ENCODE measurements at places on chromosomes 3 and 15.

DNA sequence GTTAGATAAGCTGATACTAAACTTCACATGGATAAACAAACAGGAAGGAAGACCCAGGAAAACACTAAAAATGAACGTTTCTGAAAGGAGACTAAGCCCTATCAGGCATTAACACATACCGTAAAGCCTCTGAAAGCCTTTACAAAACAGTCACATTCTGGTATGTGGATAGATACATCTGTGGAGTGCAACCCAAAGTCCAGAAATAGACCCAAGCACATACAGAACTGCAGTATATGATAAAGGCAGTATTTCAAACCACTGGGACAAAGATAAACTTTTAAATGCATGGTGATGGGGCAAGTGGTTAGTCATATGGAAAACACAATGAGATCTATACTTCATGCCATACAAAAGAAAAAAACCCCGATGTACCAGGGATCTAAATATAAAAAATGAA, 26.0 kb downstream of the DCBLD2 start:
- DNase-seq = no peak

DNA sequence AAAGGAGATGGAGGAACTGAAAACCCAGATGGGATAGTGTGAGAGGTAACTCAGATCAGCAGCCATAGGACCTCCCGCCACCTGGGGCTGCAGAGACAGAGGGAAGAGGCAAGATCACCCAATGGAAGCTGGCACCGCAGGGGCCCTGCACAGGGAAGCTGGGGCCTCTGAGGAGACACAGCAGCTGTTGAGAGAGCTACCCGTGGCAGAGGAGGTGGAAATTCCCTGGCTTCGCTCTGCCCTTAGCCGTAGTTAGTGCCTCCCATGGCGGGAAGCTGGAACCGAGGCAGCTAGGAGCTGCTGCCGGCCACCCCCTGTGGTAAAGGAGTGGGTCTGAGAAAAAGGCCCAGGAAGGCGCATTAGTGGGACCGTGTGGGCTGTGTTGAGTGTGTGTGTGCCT, 18.0 kb upstream of the PLXNA1 start:
- no peak for DNase-seq

DNA sequence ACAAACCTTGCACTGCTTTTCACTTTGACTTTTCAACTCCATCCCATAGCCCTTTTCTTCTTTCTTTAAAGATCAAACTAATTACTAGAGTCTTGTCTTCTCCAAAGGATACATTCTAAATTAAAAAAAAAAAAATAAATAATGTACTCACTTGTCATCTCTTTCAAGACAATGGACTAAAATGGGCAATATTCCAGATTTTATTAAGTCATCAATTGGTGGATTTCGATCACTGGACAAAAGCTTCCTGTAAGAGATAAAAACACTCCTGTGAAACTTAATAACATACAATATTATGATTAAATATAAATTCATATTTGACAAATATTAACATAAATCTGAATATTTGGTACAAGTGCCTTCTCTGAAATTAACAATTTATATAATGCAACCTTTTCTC, 34.1 kb downstream of the KPNA4 start:
- no peak for DNase-seq

GRCh38 chr3:10164546-10165393, at the start of gene IRAK2:
Gene IRAK2, plus strand, starts transcription at chr3:10164919. Its CDS starts 36 bp downstream, at chr3:10164955.
- DNase-seq = no peak

- DNase-seq = no peak
Measured at GRCh38 chr15:33813891-33814290, 154.4 kb upstream of the CHRM5 start.

DNA sequence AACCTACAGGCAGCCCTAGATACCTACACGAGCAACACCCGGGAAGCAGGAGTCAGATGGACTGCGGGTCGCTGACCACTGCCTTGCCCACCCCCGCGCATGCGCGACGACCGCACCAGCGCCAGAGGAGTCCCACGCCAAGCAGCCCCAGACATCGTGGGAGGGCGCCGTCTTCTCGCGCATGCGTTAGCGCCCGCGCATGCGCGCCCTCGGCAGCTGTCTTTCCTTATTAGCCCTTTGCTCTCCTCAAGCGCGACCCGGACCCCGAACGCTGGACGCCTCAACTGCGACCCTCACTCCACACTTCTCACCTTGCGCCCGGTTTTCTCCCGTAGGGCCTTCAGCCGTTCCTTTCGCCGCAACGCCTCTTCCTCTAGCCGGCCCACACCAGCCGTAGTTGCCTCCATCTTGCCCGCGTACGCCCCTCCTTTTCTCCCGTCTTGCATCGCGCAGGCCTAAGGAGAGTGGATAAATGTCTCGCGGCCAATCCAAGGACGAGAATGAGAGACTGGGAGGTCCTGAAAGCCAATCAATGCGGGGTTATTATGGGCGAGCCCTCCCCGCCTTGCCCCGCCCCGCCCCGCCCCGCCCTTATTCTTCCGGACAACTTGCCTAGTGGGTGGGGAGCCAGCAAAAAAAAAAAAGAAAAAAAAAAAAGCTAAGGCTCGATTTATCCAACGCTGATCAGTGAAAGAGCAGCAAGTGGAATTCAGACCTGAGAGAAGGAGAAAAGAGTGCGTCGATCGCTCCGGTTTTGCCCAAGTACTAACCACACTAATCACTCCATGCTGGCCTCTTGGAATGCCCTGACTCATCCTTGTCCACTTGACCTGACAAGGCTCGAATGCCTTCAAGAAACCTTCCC, at the start of gene CCDC12:
Gene CCDC12 (minus strand): TSS at position 420 of the 865 bp plus-strand sequence. CDS start 13 bp downstream, at position 407.
- peak; percentile 97 for DNase-seq

GRCh38 chr3:183278479-183279088, 25.5 kb downstream of the B3GNT5 start:
- no peak for DNase-seq

DNA sequence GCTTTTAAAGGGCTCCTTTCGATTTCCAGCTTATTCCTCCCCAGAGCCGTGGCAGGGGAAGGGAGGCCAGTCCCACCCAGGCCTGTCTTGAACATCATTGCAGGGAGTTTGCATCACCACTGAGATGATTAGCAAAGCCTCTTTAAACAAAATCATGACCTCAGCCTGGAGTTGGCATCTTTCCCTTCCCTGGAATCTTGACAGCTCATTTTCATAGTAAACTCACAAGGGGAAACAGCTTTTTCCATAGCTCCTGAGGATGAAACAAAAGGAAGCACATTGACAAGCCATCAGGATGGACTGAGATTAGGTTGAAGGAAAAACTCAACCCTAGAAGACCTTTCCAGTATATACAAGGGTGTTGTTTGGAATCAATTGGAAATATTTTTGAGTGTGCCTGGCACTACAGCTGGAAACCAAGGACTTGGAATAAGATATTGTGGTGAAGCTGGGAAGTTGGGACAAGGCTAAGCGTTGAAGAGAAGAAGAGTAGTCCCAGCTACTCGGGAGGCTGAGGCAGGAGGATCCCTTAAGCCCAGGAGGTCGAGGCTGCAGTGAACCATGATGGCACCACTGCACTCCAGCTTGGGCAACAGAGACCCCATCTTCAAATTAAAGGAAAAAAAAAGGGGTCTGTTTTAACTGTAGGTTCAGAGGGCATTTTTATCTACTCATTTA, 3.1 kb upstream of the LARP6 start:
- peak; percentile 95 for DNase-seq

- no peak for DNase-seq
Measured at GRCh38 chr3:140252812-140253656, 318.0 kb downstream of the CLSTN2 start.

GRCh38 chr3:53525765-53526703, 31.6 kb downstream of the CACNA1D start:
- no peak for DNase-seq

DNA sequence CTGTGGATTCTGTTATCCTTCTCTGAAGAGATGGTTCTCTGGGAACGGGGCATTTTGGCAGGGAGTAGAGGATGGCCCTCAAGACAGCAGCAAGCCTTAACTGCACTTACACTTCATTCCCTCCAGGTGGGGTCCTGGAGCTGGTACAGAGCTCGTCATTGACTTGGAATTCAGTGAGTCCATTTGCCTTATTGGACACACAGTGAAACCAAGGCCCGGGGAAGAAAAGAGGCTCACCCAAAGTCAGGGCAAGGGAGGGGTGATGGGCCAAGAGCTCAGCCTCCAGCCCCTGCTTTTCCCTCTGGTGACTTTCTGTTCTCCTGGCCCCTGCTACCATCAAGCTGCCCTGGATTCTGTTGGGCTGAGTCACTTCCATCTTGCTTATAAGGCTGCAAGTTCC, 125.6 kb downstream of the ETFA start:
- no peak for DNase-seq

DNA sequence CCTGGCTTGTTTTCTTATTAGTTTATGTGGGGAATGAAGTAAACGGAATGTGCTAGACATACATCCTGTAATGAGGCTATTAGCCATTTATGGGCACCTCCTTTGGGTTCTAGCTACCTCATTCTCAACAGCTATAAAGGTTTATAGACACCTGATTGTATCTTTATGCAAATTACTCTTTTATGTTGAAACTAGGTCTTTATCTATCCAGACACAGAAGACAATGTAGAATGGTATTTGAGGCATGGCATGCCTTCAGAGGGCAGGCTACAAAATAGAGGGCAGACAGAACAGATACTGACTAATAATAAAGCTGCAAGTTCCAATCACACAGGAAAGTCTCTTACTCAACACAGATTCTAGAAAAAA, 27.1 kb downstream of the TBC1D2B start:
- no peak for DNase-seq

- peak; percentile 15 for DNase-seq
Measured at GRCh38 chr3:94336046-94336753, 273.3 kb downstream of the NSUN3 start.

- DNase-seq = no peak
Measured at GRCh38 chr3:26015752-26016151, 225.9 kb downstream of the OXSM start.

DNA sequence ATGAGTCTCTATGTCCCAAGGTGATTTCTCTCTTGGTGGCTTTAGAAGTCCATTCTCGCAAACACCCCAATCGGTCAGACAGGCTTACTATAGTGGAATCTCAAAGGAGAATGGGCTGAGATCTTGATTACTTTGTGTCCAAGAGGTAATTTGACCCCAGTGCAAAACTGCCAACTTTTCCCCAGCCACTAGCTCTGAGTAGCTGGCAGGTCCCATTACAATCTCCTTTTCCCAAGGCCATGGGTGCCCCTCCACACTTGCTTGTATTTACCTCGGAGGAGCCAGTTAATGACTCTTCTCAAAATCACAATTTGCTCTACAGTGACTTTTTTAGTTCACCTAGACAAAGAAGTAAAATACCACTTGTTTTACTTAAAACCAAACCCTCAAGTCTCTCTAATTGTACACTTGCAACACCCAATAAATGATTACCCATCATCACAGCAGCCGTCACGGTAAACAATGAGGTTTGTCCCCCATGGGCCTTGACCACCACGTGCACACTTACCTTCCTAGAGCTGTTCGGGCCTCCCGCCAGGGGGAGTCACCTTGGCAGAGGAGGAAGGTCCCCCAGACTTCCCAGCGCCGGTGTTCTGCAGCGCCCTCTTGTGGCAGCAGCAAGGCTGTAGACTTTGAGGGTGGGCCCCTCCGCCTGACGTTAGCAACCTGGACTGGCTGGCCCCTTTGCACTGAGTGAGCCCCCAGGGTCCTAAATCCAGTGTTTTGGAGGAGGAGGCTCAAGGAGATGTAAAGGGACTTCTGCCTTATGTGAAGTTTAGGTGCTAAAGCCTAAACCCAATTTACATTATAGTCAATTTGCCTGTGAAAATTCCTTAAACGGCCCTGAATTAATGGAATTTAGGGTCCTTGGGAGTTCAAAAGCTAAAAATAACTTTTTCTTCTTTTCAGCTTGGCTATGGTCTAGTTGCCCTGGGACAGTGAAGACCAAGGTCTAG, 18.7 kb upstream of the HDAC11 start:
- DNase-seq = no peak

GRCh38 chr15:76585576-76585897, 249.0 kb downstream of the ISL2 start:
- DNase-seq = no peak

- no peak for DNase-seq
Measured at GRCh38 chr3:138948371-138949001, 1.5 kb downstream of the FOXL2NB start.

DNA sequence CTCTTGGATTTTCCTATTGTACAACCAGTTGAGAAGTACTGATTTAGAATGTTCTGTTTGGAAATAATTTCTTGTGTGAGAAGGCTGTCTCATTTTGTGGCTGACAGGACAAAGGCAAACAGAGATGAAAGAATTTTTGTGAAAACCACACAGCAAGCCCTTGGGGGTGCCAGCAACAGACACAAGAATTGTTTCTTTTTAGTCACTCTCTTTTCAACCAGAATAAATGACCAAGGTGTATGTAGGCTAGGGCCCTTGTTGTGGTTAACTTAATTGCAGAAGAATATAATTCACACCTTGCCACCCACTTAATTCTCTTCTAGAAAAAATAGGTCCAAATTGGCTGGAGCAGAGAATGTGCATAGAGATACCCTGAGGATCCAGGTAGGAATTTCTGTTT, 329.4 kb upstream of the TBC1D5 start:
- no peak for DNase-seq

DNA sequence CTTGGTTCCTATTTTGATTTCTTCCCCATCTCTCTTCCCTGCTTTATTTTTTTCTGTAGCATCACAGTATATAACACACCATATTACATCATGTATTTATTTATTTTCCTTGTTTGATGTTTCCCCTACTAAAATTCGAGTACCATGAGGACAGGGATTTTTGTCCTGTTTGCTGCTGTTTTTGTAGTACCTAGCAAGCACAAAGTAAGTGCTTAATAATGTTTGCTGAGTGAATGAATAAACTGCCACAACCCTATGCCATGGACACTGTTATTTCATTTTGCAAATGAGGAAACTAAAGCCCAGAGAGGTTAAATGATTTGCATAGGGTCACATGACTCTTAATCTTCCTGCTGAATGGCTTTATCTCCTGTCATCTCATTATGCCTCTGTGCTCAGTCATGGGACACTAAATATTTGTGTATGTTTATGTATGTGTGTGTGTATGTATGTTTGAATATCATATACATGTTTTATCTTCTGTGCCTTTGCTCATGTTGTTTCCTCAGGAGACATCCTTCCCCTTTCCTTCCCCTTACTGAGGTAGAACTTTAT, 26.1 kb upstream of the MGA start:
- DNase-seq = no peak

- DNase-seq = no peak
Measured at GRCh38 chr3:81094986-81095385, 666.5 kb downstream of the GBE1 start.

DNA sequence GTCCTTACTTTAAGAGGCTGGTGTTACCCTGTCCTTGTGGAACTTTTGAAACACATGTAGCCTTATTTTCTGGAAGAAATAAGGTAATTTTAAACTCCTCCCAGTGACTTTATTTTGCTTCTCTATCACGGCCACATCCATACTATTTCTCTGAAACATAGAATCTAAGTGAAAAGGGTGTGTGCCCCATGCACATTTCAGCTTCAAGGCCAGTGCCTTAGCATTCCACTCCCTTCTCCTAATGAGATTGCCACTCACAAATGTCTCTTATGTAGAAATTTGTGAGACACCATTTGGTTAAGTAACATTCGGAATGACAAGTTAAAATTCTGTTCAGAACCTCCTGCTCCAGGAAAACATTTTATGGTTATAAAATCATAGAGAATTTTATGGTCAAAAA, 562.7 kb downstream of the TUSC7 start:
- DNase-seq = no peak

Measured in non-pigmented ciliary epithelial cell (primary cell).